Inflammatory macrophage treated with lipopolysaccharide for 4 hours (primary cell): ENCODE measurements at places on chromosomes 7 and 10.

- DNase-seq, result no peak
Measured at GRCh38 chr10:123781324-123781900, 110.2 kb downstream of the CPXM2 start.

DNA sequence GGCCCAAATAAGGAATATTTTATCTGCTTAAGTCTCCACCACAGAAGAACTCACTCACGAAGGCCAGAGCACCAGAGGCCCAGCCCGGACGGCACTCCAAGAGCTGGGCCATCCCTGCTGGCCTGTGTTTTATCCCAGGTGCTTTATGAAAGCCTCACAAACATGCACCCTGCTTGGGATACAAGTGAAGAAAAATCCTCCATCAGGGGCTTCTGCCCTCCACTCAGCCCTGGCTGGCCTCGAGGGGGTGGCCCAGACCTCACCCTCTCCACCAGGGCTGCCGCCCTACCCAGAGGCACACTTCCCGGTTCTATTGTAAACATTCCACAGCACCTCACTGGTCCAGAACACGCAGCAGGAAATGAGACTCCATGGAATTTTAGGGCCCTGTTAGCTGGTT is 19.8 kb upstream of the DNAAF5 start:
- no peak for DNase-seq

- no peak for DNase-seq
Measured at GRCh38 chr7:128309976-128310375, 33.7 kb downstream of the RBM28 start.

GRCh38 chr10:74669210-74669609 is 157.2 kb upstream of the KAT6B start:
- DNase-seq, result no peak

DNA sequence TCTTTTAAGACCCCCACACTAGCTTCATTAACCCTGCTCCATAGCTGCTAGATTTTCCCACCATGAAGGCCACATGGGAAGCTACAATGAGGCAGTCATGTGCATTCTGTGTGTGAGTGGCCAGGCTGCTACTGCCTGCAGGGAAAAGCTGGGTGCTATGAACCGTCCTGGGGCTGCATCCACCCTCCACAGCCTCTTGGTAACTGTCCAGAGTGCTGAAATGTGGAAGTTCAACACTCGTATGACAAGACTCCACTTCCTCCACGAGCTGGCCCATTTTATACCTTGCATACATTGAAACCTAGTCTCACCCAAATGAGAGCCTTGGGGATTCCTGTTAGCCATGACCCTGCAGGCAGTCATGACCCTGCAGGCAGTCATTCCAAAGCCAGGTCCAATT is 59.4 kb downstream of the CUZD1 start:
- no peak for DNase-seq

DNA sequence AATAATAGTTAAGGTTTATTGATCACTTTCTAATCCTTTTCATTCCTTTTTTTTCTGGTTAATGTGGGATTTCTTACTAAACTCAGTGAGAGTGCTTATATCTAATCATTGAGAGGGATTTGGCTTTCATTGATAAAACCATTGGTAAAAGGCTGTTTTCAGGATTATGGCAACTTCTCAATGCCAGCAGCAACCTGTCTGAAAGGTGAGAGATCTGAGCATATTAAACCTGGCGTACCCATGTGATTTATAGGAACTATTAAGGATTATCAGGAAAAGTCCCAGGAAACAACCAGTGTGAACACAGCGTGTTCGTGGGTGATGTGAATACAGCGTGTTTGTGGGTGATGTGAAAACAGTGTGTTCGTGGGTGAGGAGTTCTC is 65.9 kb downstream of the PDIA4 start:
- DNase-seq, result no peak

- no peak for DNase-seq
Measured at GRCh38 chr10:124529661-124530214, 68.1 kb downstream of the LHPP start.

DNA sequence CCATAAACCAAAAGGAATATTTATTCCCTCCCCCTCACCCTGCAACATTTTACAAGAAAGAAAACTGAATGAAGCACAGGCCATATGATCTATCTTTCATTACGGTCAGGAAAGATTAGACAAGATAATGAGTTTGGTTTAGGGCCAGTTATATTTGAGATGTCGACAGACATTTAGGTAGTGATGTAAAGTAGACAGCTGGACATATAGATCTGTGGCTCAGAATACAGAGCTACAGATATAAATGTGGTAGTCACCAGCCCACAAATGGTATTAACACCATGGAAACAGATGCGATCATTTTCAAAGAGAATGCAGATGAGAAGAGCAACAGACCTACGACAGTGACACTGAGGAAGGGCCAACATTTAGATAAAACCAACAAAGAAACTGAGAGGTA is 142.5 kb downstream of the SRPK2 start:
- DNase-seq, result no peak

DNA sequence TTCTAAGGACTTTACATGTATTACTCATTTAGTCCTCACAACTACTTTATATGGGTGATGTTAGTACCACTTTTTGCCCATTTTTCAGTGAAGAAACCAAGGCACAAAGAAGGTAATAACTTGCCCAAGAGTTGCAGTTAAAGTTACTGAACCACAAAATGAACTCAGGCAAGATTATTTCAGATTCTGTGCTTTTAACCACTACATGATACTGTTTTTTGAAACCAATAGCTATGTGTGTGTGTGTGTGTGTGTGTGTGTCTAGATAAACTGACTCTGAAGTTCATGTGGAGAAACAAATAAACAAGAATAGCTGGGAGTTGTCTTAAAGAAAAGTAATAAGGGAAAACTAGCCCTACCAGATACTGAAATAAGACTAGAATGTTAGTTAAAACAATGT is 60.8 kb upstream of the OIT3 start:
- DNase-seq, result no peak

- no peak for DNase-seq
Measured at GRCh38 chr10:62056698-62057097, 155.2 kb downstream of the ARID5B start.

- DNase-seq, result peak; percentile 35
Measured at GRCh38 chr7:23680414-23681405, 711 bp downstream of the FAM221A start.

DNA sequence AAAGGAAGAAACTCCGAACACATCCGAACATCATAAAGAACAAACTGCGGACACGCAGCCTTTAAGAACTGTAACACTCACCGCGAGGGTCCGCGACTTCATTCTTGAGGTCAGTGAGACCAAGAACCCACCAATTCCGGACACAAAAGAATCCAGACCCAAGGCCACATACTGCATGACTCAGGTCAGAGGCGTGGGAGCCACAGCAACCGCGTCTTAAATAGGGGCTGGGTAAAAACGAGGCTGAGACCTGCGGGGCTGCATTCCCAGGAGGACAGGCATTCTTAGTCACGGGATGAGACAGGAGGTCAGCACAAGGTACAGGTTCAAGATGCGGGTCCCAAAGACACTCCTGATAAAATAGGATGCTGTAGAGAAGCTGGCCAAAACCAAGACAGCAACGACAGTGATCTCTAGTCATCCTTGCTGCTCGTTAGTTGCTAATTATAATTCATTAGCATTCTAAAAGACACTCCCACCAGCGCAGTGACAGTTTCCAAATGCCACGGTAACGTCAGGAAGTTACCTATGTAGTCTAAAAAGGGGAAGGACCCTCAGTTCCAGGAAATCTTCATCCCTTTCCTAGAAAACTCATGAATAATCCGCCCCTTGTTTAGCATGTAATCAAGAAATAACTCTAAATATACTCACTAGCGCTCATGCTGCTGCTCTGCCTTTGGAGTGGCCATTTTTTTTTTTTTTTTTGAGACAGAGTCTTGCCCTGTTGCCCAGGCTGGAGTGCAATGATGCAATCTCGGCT is 19.3 kb downstream of the AP5Z1 start:
- no peak for DNase-seq

DNA sequence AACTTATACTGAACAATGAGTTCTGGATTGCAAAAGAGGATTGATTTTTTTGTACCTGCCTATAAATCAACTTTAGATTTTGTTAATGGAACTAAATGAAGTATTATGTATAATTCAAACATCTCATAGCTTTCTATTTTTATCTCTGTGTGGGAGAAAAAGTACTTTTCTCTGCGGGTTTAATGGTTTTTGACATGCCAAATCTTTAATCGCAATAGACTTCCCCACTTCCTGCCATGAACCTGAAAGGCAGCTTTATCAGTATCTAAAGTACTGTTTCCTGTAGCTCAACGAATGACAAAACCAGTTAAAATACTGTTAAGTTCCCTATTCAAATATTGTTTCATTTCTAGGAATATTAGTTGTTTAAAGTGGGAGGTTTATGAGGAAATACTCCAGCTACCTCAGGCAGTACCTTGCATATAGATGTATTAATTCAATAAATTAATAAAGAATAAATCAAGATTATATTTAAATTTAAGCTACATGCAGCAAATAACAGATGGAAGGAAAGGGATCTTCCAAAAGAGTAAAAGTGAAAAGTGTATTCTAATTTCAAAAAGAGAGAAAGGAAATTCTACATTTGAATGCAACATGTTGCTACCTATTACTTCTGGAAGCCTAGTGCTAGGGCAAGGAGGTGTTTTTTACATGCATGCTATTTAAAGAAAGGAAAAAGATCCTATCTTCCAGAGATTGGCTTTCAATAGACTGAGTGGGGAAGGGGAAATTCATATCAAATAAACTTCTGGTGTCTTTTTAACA is 75.9 kb downstream of the SVOPL start:
- no peak for DNase-seq

GRCh38 chr10:124380256-124380995 is 38.3 kb downstream of the OAT start:
- no peak for DNase-seq

DNA sequence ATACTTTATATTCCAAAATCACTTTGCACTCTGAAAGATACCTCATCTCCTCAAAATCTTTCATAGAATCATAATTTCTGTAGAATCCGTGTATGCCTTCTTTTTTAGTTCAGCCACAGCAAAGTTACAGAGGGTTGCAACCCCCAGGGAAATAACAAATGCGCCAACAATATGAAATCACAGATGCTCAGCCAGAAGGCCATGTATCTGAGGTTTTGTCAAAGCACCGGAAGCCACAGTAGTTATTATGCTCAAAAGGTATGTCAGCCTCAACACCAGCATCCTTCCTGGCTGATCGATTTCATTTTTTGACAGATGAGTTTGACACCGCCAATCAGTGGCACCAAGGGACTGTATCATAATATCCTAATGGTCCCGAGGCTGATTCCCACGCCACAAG is 204.1 kb downstream of the KCNMA1 start:
- no peak for DNase-seq
